ENCODE measurements at places on chromosomes 12 and 14.

DNA sequence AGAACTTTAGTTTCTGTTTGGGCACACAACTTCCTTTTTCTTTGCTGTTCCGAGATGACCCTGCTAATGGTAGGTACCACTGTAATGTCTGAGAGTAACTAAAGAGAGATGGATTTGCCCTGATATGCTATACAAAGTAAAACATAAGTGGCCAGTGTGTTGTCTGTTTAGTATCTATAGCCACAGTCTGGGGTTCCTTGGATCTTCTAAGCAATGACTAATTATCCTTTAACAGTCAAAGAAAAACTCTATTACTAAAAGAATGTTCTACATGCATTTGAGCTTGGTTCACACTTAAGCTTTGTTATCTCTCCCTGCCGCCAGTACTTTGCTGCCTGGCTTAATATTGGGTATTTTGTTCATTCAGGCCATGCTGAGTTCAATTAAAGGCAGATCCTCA lies 1051.9 kb upstream of the FLRT2 start:
- no peak for DNase-seq

- peak; percentile 38 for DNase-seq
Measured at GRCh38 chr14:35332517-35333263, 40.5 kb downstream of the PSMA6 start.

DNA sequence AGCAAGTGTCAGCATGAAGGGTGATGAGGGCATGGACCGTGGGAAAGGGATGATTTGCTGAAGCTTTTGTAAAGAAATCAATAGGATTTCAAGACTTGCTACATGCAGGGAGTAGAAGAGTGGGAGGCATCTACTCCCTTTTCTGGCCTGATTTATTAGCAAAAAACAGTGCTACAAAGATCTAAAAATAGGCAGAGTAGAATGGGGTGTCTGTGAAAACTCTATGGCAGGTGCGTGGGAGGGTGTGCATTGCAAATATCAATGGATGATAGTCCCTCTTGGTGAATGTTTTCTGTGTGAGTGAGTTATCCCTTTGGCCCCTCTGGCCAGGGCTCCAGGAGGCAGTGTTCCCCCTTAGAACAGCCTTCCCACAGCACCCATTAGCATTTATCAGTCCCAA lies 139.0 kb downstream of the SMOC1 start:
- DNase-seq = no peak

GRCh38 chr14:77322250-77322902 lies 1.5 kb downstream of the GSTZ1 start:
- peak; percentile 32 for DNase-seq

GRCh38 chr12:88310069-88310468 lies 168.0 kb downstream of the TMTC3 start:
- no peak for DNase-seq

- no peak for DNase-seq
Measured at GRCh38 chr12:89863968-89864367, 155.3 kb upstream of the ATP2B1 start.

Measured in erythroblast (primary cell).